ENCODE measurements at places on chromosomes 2 and 18.
A peak's percentile ranks its signal among the peaks of the same experiment; 100 is the strongest.

DNA sequence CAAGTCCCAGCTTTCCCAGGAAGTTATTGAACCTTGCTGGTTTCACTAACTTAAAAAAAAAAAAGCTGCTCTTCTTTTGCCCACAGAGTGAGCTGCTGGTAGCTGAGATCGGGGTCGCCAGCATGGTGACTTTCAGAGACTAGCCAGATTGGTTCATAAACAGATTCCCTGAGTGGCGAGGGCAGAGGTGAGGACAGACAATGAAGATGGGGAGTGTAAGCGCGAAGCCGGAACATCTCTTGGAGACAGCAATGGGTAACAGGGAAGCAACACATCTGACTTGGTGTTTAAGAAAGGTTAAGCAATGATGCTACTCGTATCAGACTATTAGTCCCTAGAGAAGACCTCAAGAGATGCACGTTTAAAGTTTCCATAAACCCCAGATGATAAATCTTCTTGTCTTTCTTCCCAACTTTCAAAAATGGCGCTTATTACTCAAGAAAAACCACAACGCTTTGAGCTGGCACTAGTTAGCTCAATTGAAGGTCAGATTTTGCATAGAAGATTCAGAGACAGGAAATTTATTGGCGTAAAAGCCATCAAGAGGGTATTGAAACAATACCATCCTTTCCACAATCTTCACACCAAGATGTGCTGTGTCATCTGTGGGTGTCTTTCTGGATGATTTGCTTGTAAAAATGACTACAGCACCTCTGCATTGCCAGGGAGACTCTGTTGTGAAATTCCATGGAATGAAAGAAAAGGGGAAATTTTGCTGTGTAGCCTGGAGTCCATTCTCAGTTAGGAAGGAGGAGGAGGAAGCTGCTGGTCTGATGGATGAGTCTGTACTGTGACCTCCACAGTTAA, 193.1 kb upstream of the CXCR4 start:
- no peak for DNase-seq

DNA sequence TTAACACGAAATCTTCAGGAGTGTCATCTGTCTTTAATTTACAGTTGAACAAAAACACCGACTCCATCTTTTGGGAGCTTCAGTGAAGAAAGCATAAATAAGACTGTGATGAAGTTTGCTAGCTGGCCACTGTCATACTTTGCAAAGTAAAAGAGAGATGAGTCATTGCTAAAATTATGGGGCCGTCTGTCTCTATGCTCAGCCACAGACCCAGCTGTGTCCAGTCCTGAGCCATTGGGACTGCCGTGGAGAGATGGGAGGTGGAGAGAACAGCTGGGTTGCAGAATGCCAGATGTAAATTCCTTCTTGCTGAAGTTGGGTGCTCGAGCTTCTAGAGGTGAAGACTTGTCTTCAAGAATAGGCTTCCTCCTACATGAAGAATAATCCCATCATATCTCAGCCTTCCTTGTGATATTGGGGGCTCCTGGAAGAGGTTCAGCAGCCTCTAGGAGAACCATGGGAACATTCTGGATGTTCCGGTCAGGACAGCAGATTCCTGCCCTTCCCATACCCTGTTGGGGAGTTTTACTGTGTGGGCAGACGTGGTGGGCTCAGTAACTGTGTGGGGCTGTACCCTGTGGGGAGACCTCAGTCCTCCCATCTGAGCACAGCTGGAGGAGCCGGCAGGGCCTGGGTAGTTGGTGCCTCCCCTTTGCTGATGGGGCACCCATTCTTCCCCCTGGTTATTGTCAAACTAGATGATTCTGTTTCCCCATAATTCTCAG, 71.1 kb downstream of the LDLRAD4 start:
- peak; percentile 66 for DNase-seq

GRCh38 chr18:41870191-41870590, 84.8 kb upstream of the PIK3C3 start:
- DNase-seq, result no peak

- no peak for DNase-seq
These were observed 52.6 kb downstream of the PPP4R1 start for GRCh38 chr18:9561759-9562158.

- no peak for DNase-seq
These were observed 559.2 kb downstream of the RNF144A start for GRCh38 chr2:7476371-7476770.

DNA sequence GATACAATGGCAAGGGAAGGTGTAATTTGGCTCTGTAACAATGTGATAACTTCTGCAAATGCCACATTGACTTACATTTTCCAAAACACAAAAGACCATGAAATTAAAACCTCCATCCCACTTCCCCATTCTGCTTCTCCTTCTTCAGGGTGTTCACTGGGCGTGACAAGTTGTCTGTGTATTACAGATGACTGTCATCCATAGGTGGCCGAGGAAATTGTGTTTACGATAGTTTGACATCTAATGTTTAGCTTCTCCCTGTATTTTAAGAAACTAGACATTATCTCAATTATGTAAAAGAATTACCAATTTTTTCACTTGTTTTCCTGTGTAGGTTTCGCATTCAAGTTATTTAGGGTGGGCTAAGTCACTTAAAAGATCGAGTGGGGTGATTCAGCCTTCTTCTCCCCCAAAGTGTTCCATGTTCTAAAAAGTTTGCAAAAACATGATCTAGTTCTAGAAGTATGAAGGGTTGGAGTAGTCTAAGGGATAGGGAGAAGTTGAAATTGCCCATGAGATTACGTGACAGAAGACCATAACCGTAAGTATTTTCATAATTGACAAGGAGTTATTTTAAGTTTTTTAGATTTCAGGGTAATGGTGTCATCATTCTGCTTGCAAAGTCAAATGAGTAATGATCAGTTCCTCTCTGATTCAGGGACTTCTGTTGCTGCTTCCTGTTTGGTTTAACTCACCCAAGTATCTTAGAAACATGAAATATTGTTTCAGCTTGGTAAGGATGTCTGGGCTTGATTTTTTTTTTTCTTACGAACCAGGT, 25.2 kb upstream of the CYTIP start:
- DNase-seq, result peak; percentile 8

Measured in tongue (tissue), 3 donors.